ENCODE measurements at places on chromosomes 13 and 19.

DNA sequence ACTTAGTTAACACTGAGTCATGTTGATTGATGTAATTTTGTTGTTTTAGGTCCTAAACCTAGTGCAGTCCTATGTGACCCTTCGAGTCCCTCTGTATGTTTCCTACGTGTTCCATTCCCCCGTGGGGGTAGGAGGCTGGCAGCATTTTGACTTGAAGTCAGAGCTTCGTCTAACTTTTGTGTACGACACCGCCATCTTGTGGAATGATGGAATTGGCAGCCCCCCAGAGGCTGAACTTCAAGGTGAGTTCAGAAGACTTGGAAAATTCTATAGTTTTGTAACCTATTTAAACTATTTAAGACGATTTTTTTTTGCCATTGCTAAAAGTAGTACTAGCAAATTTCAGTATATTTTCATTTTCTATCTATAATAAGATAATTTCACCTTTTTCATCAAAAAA lies 117.9 kb downstream of the STOML3 start:
- no peak for DNase-seq

GRCh38 chr13:91349992-91350911 lies 2.8 kb downstream of the MIR17HG start:
- no peak for DNase-seq

DNA sequence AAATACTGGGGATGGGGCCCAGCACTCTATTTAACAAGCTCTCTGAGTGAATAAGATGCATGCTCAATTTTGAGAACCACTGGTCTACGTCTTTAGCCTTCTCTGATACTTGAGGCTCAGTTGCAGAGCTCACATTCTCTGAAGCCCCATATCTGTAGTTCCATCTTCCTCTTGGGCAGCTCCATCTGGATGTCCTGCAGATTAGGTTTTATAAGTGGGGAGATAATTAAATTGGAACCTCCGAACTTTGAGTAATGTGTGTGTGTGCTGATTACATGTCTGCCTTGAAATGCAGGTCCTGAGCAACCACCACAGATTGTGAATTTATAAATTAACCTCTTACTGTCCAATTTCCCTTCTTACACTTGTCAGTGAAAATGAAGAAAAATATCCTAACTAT lies 7.2 kb upstream of the RASL11A start:
- DNase-seq: no peak

GRCh38 chr19:48772503-48772953 lies 17.2 kb downstream of the FGF21 start:
- no peak for DNase-seq

DNA sequence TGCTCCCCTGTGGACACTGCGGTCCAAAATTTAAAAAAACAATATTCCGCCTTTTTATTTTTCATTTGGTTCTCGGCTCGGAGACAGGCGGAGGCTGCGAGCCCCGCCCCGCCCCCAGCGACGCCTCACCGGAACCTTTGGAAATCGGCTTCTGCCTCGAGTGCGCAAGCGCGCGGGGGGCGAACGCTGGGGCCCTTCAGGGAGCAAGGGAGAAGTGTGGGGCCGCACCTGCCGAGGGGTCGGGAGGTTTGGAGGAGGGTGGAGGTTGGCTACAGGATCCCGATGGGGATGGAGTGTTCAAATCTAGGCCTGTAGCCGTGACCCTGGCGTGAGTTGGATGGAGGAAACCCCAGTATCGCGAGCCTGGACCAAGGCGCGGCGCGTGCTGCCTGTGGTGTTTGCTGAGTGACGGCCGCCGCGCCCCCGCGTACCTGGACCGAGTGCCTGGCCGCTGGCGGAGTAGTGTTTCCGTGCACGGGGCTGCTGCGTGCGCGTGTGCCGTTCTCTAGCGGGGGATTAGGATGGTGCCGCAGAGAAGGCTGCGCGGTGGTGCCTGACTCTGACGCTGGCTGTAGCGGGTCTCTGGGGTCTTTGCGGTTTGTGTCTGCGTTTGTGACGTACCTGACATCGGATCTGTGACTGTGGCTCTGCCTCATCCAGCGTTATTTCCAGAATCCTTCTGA lies 565 bp upstream of the ZFP30 start:
- peak; percentile 74 for DNase-seq

- DNase-seq: peak; percentile 51
Measured at GRCh38 chr19:6481541-6482342, at the start of gene DENND1C. Gene DENND1C (minus strand): TSS chr19:6481787. CDS start chr19:6481695, 92 bp downstream.

DNA sequence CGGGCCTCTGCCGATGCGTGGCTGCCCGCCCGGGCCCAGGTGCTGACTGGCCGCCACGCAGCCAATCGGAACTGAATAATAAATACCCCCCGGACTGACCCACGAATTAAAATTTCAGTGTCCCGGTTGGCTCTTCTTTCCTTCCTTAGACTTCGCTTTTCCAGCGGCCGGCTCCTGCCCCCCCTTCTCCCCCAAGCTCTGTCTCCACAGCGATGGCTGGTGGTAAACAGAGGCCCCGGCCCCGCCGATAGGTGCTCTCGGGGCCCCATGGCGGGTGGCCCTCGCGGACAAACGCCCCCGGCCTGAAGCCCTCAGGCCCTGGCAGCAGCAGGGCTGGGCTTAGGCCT lies 2.6 kb downstream of the ZBTB7A start:
- DNase-seq: no peak

DNA sequence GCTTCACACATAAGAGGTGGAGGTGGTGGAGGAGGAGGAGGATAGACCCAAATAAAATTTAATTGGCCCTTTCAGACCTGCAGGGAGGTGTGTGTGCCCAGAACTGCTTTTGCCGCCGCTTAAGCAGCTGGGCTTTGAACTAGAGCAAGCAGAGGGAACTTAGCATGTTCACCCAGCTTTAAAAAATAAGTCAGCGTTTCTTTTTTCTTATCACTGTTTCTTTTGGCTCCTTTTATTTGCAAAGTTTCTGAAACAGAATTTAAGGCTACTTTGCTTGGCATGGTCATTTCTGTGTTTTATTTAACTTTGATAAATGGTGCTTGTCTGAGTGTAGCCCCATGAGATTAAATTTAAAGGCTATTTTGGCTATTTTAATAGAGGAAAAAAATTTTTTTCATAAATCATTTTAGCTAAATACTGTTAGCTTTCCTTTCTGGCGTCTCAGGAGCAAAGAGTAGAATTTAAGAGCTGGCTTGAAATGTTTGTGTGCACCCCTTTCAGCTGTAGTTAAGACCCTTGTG lies 43.3 kb upstream of the RNF113B start:
- DNase-seq: no peak

DNA sequence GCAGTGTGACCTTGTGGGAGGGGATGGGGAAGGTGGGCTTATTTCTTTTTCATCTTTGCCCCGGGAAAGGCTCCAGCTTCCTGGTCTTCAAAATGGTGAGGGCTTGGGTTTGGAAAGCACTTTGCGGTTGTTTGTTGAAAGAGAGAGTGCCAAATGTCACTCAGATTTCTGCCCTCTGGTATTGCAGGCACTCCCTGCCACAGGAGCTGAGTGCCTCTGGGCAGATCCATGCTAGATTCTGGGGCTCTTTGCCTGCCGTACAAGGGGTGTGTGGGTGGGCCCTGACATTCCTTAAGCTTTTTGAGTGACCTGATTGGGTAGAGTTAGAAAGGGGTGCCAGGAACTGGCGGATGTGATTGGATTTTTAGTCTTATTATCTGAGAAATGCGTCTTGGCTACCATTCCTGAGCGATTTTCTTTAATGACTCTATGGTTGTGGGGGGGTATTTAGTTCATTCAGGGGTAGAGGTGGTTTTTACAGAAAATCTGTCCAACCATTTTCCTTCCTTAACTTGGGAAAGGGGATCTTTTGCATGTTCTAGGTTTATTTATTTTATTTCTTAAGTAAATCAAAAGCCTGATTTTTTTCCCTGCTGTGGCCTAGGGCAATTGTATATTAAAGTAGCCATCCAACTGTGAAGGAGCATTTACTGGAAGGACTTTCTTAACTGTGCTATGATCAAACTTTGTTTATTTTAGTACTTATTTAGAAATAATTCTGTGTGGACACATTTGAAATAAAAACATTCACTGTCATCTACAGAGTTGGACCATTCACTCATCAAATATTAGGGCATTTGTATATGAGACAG lies 3.2 kb downstream of the ARHGAP35 start:
- DNase-seq: no peak

DNA sequence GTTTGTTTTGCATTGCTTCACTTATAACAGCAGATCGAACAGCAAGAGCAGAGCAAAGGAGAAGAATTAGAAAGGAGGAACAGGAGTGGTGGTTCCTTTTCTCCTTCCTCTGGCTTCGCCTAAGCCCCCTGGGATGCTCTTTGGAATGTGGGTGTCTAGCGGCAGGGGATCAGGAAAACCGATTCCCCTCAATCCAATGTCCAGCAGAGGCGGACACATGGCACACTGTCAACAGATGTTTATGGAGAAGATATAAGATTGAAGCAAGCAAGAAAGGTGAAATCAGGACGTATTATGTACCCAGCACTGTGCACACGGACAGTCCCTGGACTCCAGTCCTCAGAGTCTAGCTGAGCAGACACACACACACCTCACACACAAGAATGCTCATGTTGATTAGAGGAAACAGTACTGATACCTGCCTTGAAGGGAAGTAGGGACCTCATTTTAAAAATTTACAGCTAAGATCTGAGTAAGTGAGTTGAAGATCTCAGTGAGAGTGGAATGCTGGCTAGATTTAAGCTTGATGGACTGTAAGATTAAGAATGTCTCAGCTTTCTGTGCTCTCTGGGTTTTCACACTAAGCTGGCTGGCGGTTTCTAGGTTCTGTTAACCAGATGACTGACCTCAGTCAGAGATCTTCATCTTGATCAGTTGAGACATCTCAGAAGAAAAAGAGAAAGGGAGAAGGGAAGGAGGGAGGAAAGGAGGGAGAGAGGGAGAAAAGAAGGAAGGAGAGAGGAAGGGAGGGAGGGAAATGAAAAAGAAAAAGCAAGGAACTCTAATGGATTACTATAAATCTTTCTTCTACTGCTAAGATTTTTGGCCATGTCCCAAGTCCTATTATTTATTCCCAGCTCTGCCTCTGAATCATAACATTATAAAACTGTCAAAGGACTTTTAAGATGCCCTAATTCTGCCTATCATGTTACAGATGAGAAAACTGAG lies 44.8 kb downstream of the FLT1 start:
- no peak for DNase-seq

- DNase-seq: no peak
Measured at GRCh38 chr19:9531933-9532332, 6.5 kb downstream of the ZNF426 start.

DNA sequence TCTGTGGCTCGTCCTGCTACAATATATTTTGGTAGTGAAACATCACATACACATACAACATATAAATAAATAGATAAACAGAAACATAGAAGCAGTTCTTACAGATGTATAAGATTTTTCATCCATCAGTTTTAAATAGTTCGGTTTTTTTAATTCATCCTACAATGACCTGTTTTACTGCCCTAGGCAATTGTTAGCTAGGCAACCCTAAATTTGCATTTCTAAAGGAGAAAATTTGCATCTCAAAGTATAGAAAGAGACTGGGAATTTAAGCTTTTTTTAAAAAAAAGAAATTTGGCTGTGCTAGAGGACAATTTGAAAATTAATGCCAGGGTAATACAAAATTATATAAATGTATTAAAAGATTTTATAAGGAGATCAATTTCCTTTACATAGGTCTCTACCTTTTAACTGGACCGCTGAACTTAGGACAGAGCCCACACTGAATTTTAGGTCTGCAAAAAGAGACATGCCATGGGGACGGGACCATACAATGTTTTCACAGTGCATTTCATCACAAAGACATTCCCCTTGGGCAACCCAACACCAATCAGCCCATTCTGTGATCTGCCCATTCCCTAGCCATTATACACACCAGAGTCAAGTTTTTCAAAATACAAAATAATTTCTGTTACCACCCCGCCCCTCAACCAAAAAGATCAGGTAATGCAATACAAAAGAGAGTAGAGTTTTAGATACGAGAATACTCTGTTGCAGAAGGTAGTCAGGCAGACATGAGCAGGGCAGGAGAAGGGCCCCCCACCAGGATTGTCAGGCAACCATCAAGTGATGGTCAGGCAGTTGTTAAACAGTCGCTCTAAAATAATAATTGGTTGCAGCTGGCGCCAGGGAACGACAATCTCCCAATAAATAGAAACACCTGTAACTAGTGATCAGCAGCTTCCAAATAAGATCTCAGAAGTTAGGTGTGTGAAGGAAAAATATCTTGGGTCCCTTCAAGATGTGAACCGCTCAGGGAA lies 299.7 kb upstream of the SGCG start:
- no peak for DNase-seq

DNA sequence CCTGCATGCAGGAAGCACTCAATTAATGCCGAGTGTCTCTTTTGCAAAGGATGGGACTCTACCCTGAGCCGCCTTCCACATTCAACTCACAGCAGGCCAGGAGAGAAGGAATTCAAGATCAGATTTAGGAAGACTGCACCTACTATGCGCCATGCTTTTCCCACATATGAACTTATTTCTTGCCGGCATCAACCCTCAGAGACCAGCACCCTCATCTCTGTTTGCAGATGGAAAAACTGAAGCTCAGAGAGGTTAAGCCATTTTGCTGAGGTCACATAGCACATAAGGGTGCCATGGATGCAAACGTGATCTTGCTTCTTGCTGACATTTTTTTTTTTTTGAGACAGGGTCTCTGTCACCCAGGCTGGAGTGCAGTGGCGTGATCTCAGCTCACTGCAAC lies 14.2 kb upstream of the SEMA6B start:
- no peak for DNase-seq

DNA sequence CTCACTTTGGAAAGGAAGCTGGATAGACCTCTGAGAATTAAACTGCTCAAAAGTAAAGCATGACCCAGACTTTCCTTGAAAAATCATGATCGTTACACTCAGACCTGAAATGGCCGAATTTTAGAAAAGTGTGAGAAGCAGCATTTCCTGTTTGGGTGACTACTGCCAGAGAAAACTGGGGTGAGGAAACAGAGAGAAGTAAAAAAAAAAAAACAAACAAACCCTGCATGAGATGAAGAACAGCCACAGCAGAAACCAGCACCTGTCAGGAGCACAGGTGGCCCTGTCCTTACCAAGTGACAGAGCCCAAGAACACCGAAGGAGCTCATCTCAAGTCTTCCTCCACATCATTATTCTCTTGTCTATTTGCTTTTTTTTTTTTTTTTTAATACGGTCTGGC lies 12.0 kb upstream of the ADPRHL1 start:
- no peak for DNase-seq

DNA sequence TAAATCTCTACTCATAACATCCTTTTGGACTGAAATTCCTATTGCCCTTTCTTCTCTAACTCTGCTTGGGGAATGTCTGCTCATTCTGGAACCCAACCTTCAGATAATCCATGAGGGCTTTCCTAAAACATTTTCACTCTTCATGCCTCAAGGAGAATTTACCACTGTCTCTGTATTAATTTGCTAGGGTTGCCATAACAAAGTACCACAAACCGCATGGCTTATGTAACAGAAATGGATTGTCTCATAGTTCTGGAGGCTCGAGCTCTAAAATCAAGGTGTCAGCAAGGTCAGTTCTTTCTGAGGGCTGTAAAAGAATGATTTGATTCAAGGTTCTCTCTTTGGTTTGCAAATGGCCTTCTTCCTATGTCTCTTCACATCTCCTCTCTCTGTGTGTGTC lies 209.7 kb downstream of the LACC1 start:
- DNase-seq: no peak

Measured in stimulated activated CD8-positive, alpha-beta memory T cell treated with anti-CD3 and anti-CD28 coated beads, Interleukin-7, amount 100 ng/mL, for 24 hours (primary cell).